Colonic mucosa (tissue), 4 donors: ENCODE measurements at places on chromosomes 11 and 22. TPM values are rescaled to one million over a fixed set of nuclear protein-coding genes. Genes with fewer than 3 reads are reported as not detected.

CPSF7 gene
- total RNA-seq: 65.8 TPM

GRCh38 chr22:23114721-23115020 is 27.1 kb downstream of the RSPH14 start:
- DNase-seq: no peak

DNA sequence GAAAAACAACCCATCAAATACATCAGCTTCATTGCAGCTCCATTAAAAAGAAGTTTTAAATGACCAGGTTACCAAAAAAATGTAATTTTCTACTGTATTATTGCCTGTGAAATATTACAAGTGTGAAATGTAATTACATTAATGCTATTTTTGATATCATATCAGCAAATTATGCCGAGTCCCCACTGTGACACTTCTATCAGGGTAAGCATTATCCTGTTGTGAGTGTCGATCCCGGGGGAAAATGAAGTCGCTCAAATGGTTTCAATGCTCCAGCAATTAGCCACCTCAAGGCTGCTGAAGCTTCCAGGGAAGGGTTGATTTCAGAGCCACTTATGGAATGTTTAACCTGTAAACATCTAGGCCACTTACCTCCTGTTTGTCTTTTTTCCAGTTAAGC is 70.4 kb downstream of the RCN1 start:
- DNase-seq: no peak

- DNase-seq: no peak
Observed at GRCh38 chr11:79487412-79487811, 46.6 kb upstream of the TENM4 start.

HTR3B gene
- not detected for total RNA-seq

GRCh38 chr11:103842191-103842590 is 194.2 kb upstream of the DDI1 start:
- DNase-seq: no peak

- DNase-seq: no peak
Observed at GRCh38 chr22:50153756-50154140, 16.8 kb upstream of the PANX2 start.

MPPED1 gene
- not detected for total RNA-seq
